HT1080 (cell line): ENCODE measurements at places on chromosomes 1 and 21. TPM values are rescaled to one million over a fixed set of nuclear protein-coding genes. Genes with fewer than 3 reads are reported as not detected.

GRCh38 chr1:174243451-174244000 lies 84.2 kb downstream of the RABGAP1L start:
- DNase-seq, result no peak

DNA sequence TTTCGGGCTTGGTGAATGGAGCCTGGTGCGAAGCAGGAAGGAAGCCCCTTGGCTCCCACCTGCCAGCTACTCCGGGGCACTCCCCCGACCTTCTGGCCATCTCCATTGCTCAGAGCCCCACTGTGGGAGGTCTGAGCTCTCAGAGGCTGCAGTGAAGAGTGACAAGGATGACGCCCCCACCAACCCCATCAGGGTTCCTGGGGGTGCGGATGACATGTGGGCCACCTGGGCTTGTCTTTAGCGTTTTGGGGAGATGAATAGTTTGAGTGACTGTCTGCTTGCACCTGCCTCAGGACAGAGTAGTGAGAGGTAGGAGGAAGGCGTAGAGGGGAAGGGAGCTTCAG lies 43.2 kb upstream of the LBR start:
- no peak for DNase-seq

DNA sequence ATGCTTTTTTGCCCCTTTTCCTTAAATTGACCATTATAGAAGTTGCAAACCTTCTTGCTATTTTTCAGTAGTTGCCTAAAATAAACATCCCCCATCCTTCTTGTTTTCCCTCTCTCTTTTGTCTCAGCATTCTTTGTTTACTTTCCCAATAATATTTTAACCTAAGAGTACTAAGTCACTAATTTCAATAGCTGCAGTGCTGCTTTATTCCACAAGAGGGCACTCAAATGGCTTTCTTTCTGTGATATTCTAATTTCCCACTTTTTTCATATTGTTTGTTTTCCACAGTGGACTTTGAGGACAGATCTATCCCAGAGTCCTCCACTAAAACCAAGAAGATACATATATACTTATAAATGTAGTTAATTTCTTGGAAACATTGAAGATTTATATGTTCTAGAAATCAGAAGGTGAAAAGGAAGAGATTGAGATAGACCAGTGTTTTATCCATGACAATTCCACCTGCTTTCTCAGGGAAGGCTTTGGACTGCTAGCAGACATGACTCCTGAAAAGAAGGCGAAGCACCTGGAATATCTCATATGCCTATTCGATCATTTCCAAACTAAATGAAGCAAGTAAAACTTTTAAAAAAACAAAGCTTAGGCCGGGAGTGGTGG lies 104.8 kb upstream of the GRIK1 start:
- DNase-seq, result no peak

- no peak for DNase-seq
These were observed 142.5 kb downstream of the TRABD2B start for GRCh38 chr1:47854552-47855144.

- no peak for DNase-seq
These were observed 100.3 kb upstream of the BACE2 start for GRCh38 chr21:41067709-41068108.

The NRDC gene
- total RNA-seq, result 57.0 and 57.8 TPM in 2 replicates

The OLIG1 gene
- not detected in 2 replicates for total RNA-seq

The DCST1 gene
- total RNA-seq, result 0.17 TPM in 1 of 2 replicates, not detected in the other

The PTPRU gene
- total RNA-seq, result 37.5 and 40.1 TPM in 2 replicates
